ENCODE measurements at places on chromosomes 1 and 21.

DNA sequence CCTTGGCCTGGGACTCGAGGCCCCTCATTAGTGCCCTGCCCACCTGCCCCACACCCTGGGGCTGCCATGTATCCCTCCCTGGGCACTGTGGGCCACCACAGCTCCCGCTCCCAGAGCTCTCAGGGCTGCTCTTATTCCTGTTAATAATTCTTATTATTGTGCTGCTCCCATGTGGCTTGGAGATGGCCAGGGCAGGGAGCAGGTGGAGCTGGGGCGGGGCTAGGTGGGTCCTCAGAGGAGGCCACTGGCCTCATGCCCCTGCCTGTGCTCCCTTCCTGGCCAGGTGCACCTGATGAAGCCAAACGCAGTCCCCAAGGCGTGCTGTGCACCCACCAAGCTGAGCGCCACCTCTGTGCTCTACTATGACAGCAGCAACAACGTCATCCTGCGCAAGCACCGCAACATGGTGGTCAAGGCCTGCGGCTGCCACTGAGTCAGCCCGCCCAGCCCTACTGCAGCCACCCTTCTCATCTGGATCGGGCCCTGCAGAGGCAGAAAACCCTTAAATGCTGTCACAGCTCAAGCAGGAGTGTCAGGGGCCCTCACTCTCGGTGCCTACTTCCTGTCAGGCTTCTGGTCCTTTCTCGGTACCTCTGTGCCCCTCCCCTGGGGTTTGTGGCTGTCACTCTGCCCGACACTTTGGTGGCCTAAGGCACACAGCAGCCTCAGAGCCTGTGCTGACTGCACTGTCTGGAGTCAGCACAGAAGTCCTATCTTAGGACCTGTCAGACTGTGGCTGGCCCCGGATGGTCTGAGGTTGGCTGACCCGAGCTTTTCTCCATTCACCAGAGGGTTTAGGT lies 34.1 kb downstream of the BMP8A start:
- no peak for DNase-seq

DNA sequence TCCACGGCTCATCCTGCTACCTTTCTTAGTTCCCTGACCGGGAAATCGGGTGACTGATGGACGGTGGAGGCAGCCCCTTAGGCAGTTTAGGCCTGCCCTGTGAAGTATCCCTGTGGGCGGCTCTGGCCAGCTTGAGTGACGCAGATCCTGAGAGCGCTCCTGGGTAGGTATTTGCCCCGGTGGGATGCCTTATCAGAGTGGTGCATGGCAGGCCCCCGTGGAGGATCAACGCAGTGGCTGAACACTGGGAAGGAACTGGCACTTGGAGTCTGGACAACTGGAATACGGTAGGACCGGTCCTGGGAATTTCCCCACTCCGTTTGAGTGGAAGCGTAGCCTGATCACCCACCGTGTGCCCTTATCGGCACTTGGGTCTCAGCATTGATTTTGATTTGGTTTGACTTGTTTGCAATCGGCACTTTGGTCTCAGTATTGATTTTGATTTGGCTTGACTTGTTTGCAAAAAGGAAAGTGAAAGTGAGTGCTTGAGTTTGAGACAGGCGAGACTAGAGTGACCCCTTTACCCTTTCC lies 15.2 kb downstream of the PLA2G2F start:
- DNase-seq: no peak

GRCh38 chr1:86155051-86155806 lies 1.3 kb downstream of the COL24A1 start:
- no peak for DNase-seq

DNA sequence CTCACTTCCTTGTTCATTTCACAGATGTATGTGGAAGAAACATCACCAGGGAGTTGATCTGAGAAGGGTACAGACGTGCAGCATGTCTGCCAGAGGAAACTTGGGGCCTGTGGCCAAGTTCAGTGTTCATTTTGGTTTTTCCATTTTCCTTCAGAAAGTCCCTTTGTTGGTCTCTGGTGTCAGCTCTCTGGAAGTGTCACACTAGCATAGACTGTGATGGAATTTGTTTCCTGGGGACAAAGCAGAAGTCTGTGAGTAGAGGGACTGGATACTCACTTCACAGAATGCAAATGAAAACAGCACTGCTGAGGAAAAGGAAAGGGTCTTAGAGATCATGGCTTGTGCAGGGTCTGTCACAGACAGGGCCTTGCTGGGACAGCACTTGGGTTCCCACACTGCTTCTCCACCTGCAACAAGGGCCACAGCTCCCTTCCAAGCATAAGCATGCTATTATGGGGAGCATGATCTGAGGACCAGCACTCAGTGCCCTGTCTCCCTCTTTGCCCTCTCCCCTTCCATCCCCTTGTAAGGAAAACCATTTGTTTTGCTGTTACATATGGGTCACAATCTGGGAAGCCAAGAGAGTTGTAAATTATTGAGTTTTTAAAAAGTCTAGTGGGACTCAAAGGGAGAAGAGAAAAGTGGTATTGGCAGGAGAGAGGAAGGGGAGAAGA lies 31.4 kb upstream of the CD84 start:
- DNase-seq: no peak

GRCh38 chr1:85019994-85020393 lies 23.1 kb upstream of the MCOLN2 start:
- no peak for DNase-seq

GRCh38 chr1:84689514-84690396 lies 506 bp downstream of the SSX2IP start:
- DNase-seq: peak; percentile 32

DNA sequence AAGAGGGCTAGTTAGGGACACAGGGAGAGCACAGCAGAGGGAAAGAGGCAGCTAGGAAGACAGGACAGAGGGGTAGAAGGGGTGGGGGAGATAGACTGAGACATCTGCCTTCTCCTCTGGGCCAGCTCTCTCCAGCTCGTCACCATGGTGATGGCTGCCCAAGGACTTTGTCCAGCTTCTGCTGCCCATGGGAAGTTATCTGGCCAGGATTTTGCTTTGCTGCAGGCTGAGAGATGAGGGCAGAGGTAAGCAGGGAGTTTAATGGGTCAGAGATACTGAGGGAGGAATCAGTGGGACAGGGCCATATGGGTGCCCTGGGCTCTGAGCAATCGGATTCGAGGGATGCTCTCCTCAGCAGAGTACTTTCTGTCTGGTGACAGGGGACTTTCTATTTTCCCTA lies 34.5 kb upstream of the GPR37L1 start:
- DNase-seq: no peak

- DNase-seq: no peak
Measured at GRCh38 chr1:8745346-8745745, 72.1 kb downstream of the RERE start.

GRCh38 chr1:204461331-204462228 lies 33.0 kb downstream of the PIK3C2B start:
- DNase-seq: no peak

DNA sequence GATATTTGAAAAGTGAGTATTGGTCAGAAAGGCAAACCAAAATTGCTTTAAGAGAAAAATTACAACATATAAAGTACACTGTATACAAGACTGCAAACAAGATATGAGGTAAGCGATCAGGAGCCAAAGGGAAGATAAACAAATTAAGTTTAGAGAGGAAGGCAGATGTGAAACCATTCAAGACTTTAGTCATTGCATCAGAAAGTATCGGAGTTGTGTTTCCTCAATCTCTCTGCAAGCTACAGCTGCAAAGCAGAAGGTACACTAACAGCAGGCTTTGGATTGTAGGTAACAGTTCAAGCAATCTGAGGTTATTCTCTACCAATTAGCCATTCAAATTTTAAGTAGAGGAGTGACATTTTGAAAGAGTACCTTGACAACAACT lies 21.3 kb upstream of the TLCD4 start:
- peak; percentile 67 for DNase-seq

GRCh38 chr1:196997423-196997822 lies 20.1 kb downstream of the CFHR5 start:
- no peak for DNase-seq

DNA sequence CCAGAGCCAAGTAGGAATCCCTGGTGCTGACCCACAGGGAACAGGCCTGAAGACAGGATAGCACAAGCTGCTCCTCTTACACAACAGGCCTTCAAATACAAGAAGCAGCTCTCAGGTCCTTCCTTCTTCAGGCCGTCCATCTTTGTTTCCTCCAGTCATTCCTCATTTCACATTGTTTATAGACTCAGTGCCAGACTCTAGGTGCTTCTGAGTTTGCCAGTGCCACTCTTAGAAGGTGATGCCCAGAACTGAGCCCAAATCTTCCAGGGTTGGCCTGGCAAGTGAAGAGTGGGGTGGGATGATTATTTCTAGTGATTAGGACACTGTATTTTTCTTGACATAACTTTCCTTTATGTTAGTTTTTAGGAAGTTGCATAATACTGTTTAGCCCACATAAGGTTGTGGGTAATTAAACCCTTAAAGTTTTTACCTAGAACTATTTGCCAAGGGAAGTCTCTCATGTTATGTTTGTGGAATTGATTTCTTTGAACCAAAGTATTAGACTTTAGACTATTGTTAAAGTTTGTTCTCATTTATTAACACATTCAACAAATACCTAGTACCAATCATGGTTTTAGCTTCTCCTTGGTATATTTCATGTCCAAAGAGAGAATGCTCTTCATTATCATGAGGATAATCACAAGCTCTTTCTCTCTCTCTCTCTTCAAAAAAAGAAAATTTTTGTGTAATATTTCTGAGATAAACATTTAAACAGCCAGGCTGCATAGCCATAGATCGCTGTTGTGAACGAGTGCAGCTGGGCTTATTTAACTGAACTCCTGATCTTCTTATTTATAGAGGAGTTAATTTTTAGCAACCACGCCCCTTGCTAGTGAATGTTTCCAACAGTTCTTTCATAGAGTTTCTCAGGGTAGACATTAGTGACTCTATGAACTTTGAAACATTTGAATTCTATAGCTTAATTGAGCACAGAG lies 47.7 kb downstream of the PGM1 start:
- peak; percentile 36 for DNase-seq

DNA sequence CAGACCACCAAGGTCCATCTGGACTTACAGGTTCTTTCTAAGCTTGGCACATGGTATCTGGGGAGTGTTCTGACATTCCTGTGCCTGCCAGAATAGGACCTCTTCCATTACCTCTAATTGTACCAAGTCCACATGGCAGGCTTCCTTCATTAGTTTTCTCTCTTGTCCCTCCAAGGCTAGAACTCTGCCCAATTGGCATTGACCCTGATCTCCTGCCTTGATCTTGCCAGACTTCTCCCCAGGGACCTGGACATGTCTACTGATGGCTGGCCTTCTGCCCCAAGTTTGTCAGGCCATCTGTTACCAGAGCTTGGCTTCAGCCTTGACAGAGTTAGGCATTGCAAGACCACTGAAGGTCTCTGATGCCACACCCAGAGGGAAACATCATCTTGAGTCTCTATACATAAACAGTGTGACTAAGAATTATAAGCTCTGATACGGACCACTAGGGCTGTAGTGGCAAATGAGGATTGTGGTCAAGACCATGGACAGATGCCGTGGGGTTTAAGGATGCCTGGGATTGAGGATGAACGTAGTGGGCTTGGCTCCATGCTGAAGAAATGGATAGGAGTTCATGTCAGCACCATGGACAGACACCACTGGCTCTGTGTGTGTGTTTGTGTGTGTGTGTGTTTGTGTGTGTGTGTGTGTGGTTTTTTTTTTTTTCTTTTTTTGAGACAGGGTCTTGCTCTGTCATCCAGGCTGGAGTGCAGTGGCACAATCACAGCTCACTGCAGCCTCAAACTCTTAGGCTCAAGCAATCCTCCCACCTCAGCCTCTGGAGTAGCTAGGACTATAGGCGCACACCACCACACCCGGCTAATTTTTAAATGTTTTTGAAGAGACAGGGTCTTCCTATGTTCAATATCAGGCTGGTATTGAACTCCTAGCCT lies 19.5 kb upstream of the PSMB2 start:
- no peak for DNase-seq

GRCh38 chr1:87089823-87090222 lies 175.4 kb downstream of the HS2ST1 start:
- DNase-seq: no peak

- no peak for DNase-seq
Measured at GRCh38 chr1:11027316-11027715, 14.9 kb downstream of the TARDBP start.

DNA sequence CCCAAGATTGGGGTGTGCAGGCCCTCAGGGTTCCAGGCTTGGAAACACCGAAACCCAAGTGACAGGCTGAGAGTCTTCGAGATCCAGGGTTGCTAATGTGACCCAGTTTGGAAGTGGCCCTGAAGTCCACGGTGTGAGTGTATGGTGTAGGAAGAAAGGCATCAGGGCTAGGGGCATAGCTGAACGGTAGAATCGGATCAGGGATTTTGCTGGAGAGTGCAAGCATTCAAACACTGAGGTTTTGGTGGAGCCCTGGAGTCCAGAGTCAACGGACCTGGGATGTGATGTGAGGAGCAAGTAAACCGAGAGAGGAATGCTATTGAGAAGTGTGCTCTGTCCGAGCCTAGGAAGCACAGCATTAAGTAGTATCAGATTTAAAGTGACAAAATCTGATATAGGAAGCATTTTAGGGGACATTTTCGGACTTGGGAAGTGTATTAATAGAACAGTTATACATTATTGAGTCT lies 958 bp downstream of the NFYC start:
- DNase-seq: no peak

GRCh38 chr1:156480411-156481192 lies 20.0 kb downstream of the MEF2D start:
- DNase-seq: peak; percentile 76

DNA sequence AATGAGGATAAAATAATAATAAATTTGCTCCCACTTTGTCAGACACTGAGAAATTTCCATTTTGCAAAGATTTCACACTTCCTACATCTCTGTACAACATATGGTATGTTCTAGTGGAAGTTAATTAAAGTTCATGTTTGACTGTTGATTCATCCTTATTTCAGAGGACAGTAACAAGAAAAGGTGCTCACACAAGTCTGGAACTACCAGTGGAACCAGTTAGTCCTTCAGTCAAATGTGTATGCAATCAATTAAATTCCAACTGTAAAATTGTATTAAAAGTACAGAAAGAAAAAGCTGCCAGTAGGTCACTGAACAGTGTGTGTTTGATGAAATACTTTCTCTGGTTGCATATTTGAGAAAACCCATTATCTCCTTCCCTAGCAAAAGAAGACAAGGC lies 496.0 kb upstream of the PKN2 start:
- DNase-seq: no peak

DNA sequence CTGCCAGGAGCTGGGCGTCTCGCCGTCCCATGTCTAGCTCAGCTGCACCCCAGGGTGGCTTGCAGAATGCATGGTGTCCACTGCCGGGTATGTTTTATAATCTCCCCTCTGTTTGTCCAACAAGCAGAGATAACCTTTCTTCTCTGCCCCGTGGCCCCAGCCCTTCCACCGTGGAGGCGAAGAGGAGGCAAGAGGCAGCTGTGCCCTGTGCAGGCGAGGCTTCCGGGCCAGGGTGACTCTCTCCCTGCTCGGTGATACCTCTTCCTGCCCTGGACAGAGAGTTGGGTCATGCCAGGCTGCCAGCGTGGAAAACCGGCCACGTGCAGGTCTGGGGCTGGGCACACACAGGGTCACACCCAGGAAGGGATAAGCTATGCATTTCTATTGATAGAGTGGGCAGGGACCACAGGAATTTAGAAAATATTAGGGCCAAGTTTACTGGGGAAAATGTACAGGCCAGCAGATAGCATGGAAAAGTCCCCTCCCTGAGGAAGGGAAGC lies at the start of gene TFF2:
TFF2 (minus strand) TSS at position 68 of the 500 bp plus-strand sequence; CDS start at position 31, 37 bp downstream.
- no peak for DNase-seq

Data from inflammatory macrophage treated with lipopolysaccharide for 1 hour (primary cell).